Muscle of leg (tissue), 16 donors: ENCODE measurements at places on chromosomes 7 and 10. TPM values are rescaled to one million over a fixed set of nuclear protein-coding genes. Genes with fewer than 3 reads are reported as not detected.

DNA sequence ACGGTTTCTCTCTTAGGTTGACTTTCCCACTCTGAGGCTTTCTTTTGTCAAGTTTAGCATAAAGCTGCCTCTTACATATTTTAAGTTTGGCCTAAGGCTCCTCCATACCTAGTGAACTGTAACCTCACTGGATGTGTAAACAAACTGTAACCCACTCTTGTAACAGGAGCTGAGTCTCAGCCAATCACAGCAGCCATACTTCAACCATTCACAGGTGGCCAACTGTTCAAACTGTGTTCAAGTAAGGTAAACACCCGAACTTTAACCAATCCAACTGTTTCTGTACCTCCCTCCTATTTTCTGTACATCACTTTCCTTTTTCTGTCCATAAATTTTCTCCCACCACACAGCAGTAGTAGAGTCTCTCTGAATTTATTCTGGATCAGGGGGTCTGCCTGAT, 7.7 kb upstream of the NRBF2 start:
- DNase-seq, result no peak

- peak; percentile 99 for DNase-seq
Observed at GRCh38 chr10:51699475-51700227, at the start of gene CSTF2T. CSTF2T (minus strand) TSS chr10:51699595; CDS start chr10:51699549, 46 bp downstream.

GRCh38 chr7:100875356-100875751, 451 bp downstream of the SRRT start:
- DNase-seq, result peak; percentile 63

DNA sequence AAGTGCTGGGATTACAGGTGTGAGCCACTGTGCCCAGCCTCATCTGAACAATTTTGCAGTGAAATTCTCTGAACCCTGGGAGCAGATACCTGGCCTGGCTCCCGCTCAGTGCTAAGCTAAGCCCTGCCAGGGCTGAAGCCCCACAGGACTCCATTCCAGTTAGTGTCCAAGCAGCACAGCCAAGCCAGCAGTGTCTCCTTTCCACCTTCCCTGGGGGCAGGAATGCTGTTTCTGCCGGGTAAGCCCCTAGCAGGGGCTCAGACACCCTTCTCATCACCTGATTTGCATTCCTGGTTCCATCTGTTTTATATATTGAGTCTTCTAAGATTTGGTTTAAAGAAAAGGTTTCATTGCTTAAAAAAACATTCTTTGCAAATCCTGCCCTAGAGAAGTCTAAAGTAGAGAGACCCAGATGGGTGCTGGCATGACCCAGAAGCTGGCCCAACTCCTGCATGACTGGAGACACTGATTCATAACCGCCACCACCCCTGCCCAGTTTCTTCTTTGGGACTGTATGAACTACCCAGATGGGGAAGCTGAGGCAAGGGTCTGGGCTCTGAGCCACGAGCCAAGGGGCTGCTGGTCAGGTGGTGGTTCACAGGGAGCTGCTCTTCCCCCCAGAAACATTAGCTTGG, 14.0 kb downstream of the SLC13A4 start:
- no peak for DNase-seq

- DNase-seq, result peak; percentile 18
Observed at GRCh38 chr7:77877791-77878190, 79.2 kb downstream of the PHTF2 start.

GRCh38 chr10:17661510-17661909, 17.6 kb downstream of the STAM start:
- DNase-seq, result no peak

DNA sequence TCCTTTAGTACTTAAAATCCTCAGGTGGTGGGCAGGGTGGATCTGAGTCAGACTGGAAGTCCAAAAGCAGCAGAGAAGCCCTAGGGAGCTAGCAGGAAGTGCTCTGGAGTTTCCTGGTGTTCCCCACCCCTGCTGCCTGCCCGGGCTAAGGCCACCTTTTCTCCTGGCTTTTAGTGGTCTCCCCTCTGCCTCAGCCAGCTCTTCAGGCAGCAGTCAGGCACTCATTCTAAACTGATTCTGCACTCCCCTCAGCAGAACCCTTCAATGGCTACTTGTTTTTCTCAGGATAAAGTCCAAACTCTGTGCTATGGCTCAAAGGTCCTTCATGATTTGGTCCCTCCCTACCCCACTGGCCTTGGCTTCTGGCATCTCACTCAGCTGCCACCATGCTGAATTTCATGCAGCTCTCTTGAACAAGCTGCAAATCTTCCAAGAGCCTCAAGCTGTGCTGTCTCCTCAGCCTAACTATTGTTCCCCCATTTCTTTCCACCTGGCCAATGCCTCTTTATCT, 28.9 kb upstream of the DNMBP start:
- DNase-seq, result no peak

DNA sequence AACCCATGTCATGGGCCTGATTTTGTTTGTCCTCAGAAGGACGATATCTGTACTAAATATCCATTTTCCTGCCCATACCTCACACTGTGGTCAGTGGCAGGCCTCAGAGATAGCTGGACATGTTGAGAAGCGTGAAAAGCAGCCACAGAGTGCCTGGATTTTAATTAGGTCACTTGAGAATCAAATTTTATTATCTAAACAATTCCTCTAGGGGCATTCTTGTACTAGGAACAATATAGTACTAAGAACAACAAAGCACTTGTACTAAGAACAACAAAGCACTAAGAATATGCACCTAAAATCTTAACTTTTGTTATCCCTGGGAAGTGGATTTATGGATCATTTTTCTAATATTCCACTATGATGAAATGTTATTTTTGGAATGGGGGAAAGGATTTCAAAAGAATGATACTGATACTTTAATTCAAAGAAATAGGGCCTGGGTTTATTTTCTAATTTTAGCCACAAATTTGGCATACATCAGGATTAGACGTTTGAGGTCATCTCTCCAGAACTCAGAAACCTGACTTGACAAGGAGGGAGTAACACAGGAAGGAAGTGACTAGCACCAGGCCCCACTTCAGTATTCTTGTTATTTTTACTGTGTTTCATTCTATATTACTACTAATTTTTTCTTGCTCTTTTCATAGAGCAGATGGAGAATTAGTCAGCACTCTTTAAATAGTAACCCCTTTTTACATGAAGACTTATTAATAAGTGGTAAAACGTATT, 112.2 kb downstream of the EXOC4 start:
- DNase-seq, result no peak

- no peak for DNase-seq
Observed at GRCh38 chr10:131003455-131003854, 308.1 kb downstream of the TCERG1L start.

- DNase-seq, result no peak
Observed at GRCh38 chr7:34396437-34397064, 261.5 kb upstream of the NPSR1 start.

DNA sequence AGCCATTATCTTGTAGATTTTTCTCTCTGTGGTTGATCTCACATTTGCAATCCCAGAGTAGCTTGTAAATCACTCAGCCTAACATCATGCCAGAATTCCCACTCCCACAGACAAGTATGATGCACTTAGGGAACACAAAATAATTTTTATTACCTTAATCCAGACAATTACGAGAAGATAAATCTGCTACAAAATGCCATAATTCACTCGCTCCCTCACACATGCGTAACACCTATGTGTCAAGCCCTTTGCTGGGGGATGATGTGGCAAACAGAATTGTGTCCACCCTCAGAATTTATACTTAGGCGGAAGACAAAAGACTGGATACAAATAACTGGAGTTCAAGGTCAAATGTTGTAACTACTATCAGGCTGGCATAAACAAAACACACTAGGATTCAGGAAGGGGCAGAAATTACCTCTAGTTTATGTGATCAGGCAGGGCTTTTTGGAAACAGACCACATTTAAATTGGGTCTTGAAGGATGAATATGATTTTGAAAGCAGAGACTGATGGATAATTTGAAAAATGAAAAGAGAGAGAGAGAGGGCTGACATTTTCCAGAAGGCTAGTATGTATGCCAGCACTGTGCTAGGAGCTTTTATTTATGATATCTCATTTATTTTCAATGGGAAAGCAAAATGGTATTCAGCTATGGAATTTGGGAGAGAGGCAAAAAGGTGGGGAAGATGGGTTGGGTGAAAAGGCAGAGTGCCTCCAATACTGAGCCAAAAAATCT, 69.8 kb downstream of the DOCK4 start:
- no peak for DNase-seq

GRCh38 chr7:121623130-121623872, 227.2 kb upstream of the FAM3C start:
- DNase-seq, result no peak

LGI1 gene
- 25.7 TPM for polyA plus RNA-seq

SRRM3 gene
- 0.68 TPM for polyA plus RNA-seq

ANKRD1 gene
- polyA plus RNA-seq, result 98.8 TPM

STEAP4 gene
- polyA plus RNA-seq, result 4.1 TPM
